ENCODE measurements at places on chromosomes 1 and 21.

DNA sequence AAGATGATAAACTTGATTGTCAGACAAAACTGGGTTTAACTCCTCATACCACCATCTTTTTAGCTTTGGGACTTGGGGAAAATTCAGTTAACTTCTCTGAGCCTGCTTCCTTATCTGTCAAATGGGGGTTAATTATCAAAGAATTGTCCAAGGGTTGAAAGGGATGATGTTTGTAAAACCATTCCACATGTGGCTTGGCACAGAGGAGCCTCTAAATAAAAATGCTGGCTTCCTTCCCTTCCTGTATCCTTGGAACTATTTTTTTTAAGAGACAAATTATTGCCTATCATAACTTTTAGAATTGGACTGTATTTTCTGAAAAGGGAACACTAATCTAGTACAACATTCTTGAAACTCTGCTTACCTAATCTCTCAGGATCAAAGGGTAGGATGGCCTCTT lies 143.4 kb upstream of the USP24 start:
- DNase-seq, result no peak

DNA sequence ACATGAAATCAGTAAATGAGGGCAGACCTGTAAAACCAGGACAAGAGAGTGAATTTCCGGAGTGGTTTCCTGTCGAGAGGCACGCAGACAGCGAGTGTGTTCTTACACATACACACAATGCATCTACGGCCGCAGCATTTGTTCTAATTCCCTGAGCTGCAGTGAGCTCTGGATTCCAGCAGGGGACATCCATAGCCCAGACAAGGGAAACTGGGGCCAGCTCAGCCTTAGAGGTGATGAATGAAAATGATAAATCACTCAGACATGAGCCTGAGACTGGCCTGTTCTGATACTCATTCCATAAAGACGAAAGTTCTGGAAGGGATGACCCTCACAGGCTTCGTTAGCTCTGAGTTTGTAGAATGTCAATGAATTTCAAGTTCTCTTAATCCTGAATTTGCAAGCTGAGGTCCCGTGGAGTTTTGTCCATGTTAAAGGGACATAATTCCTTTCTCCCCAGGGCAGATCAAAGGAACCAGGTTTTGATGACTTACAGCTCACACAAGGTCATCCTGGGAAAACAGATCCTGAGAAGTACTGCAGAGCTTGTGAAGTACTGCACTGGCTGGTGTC lies 207.9 kb upstream of the C1orf87 start:
- peak; percentile 83 for DNase-seq

DNA sequence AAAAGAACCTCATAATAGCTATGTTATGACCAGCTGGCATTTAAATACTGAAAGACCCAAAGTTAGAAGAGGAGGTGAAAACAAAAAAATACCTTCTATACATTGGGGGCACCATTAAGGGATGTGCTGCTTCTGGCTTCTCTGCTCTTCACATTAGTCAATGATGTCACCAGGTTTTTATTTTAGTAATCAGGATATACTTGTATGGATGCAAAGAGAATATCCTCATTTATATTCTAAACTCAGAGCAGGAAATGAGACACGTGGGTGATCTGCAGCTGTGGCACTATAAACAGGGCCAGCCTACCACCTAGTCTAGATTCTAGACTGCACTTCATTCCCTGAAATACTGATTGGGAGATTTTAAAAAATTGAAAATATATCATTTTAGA lies 51.2 kb downstream of the WLS start:
- DNase-seq, result no peak

GRCh38 chr1:32926562-32926961 lies 25.4 kb upstream of the TMEM54 start:
- DNase-seq, result no peak

GRCh38 chr1:200530623-200531261 lies 89.8 kb downstream of the KIF14 start:
- DNase-seq, result no peak

DNA sequence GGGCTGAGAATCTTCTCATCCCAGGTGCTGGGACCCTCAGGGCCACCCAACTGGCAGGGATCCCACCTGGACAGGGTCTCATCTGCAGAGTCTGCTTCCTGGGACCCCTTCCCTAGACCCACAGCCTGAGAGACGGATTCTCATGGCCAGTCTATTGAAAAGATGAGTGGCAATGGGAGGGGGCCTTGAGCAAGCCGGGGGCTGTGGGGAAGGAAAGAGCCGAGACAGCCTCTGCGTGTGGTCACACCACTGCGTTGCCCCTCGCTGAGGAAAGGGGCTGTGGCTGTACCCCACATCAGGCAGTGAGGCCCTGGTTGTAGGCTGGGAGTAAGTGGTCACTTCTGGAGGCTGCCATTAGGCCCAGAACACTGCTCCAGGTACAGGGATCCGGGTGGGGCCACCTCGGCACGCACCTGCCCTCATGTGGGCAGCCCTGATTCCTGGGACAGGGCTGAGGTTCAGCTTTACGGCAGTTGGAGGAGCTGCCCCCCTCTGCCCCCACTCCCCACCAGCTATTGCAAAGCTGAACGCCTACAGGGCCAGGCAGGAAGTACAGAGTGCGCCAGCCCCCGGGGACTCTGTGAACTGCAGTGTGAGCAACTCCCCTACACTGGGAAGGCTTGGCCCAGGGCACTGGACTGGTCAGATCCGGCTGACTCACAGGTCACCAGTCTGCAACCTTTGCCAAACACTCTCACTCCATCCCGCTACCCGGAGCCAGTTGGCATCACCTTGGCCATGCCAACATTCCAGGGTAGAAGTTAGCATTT lies 106.9 kb downstream of the RIPK4 start:
- DNase-seq, result peak; percentile 57

GRCh38 chr1:187032316-187032981 lies 203.7 kb downstream of the PLA2G4A start:
- no peak for DNase-seq

GRCh38 chr1:72777918-72778317 lies 495.6 kb upstream of the NEGR1 start:
- no peak for DNase-seq

DNA sequence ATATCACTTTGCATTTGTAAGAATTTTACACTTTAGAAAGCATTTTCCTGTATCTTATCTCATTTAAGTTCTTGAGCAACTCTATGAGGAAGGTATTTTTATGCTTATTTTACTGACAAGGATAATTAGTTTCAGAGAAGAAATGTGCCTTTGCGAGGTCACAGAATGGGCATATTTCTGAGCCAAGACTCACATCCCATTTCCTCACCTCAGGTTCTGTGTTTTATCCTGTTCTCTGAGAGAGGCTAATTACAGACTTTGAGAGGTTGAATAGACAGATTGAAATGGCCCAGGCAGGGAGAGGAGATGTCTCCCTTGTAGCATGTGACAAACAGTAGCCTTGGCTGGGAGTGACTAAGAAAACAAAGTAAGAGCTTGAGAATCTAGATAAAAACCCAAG lies 39.1 kb upstream of the ZC3H11B start:
- DNase-seq, result no peak

DNA sequence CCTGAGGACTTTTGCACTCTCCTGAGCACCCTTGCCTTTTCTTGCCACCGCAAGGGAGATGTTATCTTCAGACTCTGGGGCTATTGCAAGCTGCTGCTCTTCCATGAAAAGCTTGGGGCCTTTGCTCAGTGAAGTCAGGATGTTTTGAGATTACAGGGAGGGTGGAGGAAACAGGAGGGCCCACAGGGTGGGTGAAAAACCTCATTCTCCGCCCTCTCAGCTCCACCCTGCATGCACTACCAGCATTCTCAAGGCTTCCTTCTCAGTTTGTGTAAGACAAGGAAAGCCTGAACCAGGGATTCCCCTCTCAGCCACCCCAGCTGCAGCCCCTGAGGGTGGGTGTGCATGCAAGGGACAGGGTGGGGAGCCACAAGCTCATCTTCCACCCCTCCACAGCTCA lies 25.8 kb upstream of the ZNF648 start:
- no peak for DNase-seq

GRCh38 chr1:45205011-45205909 lies 1.1 kb downstream of the ZSWIM5 start:
- DNase-seq, result peak; percentile 37

DNA sequence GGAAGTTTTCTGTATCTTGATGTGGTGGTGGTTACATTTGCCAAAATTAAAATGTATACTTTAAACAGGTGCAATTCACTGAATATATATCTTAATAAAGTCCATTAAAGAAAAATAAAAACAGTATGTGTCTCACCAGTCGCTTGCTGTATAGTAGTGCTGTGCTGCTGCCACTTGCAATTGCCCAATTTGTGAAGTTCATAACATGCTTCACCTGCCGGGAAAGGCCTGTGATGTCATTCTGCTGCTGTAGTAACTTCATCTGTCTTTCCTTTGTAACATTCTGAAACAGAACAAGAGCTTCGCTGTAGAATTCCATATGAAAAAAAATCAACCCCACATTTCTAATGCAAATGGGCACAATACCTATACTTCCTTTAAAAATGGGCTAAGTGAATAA lies 83.4 kb downstream of the TRIM33 start:
- DNase-seq, result no peak

GRCh38 chr1:30731806-30732276 lies 8.5 kb upstream of the MATN1 start:
- DNase-seq, result no peak

DNA sequence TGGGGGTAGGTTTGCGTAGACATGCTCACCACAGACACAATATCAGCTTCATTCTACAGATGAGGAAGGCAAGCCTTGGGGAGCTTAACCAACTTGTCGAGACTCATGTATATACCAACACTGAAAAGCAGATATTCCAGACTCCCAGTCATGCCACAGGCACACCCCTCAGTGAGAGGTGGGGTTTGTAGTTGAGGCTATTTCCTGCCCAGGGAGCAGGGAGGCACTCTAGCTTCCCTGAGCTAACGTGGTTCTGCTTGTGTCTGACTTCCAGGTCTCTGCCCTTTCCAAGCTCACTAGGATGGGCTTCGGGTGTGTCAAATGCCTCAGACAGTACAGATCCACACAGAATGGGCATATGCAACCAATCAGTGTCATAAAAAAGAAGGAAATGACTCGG lies 122.3 kb upstream of the RUNX1 start:
- no peak for DNase-seq

DNA sequence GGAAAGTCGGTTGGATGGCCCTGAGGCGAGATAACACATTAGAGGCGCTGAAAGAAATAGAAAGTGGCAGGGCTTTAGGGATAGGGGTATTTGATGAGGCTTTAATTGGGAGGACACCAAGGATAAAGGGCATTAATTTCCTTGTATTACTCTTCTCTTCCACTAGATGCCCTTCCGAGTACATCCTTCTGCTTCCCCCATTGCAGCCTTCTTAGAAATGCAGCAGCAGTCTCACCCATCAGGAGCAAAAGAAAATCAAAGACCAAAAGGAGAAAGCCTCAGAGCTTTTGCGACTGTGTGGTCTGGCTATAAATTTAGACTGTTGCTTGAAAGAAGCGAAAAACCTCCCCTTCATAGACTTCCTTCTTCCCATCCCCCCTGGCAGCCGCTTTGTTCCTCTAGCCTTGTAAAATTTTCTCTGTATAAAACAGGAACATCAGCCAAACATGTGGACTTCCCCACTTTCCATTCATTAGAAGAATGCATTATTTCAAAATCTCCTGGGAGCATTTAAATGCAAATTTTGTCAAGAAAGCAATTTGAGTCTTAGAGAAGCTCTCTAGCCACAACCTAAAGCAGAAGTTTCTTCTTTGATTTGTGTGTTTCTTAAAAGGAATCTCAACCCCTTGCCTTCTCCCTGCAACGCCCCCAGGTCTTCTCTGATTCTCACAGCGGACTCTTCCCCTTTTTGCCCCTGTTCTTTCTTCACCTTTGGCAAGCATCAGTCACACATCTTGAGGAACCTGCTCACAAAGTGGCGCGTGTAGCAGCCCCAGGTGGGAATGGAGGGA lies 76.6 kb downstream of the NDUFS5 start:
- peak; percentile 91 for DNase-seq

GRCh38 chr1:206970446-206970845 lies at the start of gene FCAMR:
Gene FCAMR (minus strand): TSS chr1:206970460. CDS start chr1:206970125, 335 bp downstream.
- no peak for DNase-seq

- DNase-seq, result no peak
These were observed 795 bp downstream of the NGF start for GRCh38 chr1:115337276-115337632.

DNA sequence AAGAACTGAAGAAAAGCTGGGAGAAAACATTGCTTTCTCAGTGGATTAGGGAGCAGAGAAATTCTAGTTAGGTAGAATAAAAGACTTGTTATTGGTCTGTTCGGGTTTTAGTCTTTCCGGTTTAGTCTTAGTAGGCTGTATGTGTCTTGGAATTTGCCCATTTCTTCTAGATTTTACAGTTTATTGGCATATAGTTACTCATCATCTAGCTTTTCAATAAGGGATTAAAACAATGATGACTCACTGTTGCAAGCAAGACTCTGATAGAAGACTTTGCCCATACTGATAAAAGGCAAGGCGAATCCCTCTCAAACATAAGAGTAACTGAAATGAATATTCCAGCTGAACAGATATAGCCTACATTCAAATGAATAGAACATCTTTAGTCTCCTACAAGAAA lies 62.3 kb downstream of the GPR137B start:
- DNase-seq, result no peak

- DNase-seq, result no peak
These were observed 11.7 kb upstream of the PLEKHO1 start for GRCh38 chr1:150138044-150138443.

- DNase-seq, result no peak
These were observed 41.1 kb upstream of the ZNF124 start for GRCh38 chr1:247212627-247213617.

- no peak for DNase-seq
These were observed 2.4 kb downstream of the PGLYRP4 start for GRCh38 chr1:153346077-153346723.

GRCh38 chr1:22184892-22185612 lies 42.2 kb upstream of the WNT4 start:
- no peak for DNase-seq

DNA sequence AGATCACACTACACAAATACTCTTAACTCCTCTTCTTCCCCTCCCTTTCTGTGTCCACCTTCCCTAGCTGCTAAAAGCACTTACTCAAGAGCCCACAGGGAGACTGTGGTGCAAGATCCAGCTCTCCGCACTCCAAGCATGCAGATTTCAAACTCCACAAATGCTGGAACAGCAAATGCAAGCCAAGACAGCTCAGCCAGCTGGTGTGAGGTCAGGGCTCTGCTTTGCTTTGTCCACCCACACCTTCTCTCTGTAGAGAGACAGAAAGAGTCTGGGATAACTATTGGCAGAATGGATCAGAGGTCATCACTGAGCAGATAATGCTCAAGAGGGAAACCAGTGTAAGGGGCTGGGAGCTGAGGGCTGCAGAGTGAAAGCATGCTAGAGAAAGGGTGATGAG lies 45.2 kb upstream of the DPT start:
- no peak for DNase-seq

- no peak for DNase-seq
These were observed 10.8 kb downstream of the THEM4 start for GRCh38 chr1:151898519-151898991.

GRCh38 chr1:25642574-25643108 lies 26.1 kb downstream of the MAN1C1 start:
- no peak for DNase-seq

GRCh38 chr1:54332781-54333585 lies 73.2 kb downstream of the SSBP3 start:
- no peak for DNase-seq

GRCh38 chr1:164703960-164704411 lies 145.0 kb downstream of the PBX1 start:
- no peak for DNase-seq
